Lung (tissue), 17 donors: ENCODE measurements at places on chromosomes 2 and 18. TPM values are rescaled to one million over a fixed set of nuclear protein-coding genes. Genes with fewer than 3 reads are reported as not detected.

- no peak for DNase-seq
Observed at GRCh38 chr2:10151462-10151861, 28.9 kb downstream of the RRM2 start.

The INO80B gene
- 40.7 TPM for total RNA-seq

The GRB14 gene
- total RNA-seq, result 4.8 TPM

GRCh38 chr2:231929961-231930592 is 3.9 kb upstream of the NPPC start:
- DNase-seq, result peak; percentile 33

GRCh38 chr2:11663427-11663826 is 6.6 kb downstream of the NTSR2 start:
- DNase-seq, result peak; percentile 14

The PLEK gene
- 29.0 TPM for total RNA-seq

The FBXO48 gene
- total RNA-seq, result 1.9 TPM

The TMEM178A gene
- total RNA-seq, result 2.5 TPM

The FER1L5 gene
- 0.77 TPM for total RNA-seq

DNA sequence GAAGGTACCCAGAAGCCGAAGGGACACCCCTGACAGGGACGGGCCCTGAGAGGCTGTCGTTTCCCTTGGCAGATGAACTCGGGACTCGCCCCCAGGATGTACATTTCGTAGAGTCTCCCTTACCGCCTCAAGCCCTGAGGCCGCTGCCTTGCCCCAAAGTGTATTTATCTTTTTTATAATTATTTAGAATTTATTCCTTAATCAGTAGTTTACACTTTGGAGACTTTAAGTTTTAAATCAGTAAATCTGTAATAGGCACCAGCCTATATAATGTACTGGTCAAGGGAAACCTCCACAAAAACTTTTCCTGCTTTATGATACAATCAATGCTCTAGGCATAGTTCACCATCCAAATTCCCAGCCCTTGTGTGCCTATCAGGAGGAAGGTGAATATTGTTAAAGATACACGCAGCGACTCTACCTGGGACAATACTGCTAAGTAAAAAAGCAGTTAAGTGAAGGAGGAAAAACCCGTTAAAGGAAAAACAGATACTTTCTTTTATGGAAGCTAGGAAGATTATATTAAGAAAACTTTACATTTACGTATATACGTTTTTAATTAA is 848 bp downstream of the VRK2 start:
- DNase-seq, result no peak
